Activated CD4-positive, alpha-beta T cell treated with anti-CD3 and anti-CD28 coated beads, Interleukin-2, Interleukin-6, amounts not matched to agents 100 ng/mL and 50 ng/mL, durations not matched to agents 16 hours and 8 hours (primary cell): ENCODE measurements at places on chromosomes 1 and 21.

GRCh38 chr1:167861664-167862381, 52.1 kb downstream of the ADCY10 start:
- DNase-seq, result no peak

DNA sequence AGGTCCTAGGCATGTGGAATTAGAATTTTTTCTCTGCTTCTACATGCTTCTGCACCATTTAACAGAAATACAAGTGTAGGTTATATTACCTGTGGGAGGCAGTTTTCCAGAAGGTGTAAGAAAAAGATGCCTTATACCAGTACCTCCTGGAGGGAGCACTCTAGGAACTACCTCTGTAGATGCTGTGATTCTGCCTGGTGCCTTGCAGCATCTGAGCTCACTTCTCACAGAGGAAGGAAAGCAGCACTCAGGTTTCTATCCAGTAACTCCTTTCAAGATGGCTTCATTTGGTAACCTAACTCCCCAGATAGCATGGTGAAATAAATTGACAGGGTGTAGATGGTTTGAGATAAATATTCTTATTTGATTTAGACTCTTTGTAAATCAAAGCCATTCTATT, 50.3 kb downstream of the GIPC2 start:
- no peak for DNase-seq

DNA sequence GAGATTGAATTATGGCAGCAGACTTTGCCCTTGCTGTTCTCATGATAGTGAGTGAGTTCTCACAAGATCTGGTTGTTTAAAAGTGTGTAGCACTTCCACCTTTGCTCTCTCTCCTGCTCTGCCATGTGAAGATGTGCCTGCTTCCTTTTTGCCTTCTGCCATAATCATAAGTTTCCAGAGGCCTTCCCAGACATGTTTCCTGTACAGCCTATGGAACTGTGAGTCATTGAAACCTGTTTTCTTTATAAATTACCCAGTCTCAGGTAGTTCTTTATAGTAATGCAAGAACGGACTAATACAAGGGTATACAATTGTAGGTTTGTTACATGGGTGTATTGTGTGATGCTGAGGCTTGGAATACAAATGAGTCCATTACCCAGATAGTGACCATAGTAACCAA, 4.2 kb downstream of the SPRR1B start:
- DNase-seq, result no peak

DNA sequence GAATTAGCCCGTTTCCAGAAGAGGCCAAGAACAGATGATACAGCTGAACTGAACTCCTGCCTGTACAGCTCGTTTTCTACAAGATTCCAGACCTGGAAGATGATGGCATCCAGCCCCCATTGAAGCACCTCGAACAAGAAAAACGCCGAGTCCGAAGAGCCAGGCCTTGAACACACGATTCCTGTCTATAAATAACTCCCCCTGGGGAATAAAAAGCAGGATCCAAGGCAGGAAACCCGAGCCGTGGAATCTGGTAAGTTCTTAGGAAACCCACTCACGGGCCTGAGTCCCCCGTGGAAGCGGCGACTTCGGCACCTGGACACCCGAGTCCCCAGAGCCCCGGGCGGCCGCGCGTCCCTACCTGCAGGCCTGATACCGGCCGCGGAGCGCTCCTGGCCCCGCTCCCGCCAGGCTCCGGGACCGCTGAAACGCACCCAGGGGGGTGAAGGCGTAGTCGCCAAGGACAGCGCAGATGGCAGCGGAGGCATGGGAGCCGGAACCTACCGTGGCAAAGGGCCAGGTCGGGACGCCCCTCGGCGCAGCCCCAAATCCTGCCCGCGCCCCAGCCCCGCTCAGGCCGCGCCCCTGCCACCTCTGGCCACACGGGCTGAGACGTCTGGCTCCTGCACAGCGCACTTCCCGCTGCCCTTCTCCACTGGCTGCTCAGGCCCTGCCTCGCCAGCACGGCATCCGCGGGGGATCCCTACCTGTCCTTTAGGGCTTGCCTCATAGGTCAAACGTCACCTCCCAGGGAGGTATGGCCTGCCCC, 14.0 kb upstream of the HLCS start:
- DNase-seq, result no peak

GRCh38 chr1:19465123-19465522, 20.2 kb downstream of the CAPZB start:
- no peak for DNase-seq

- DNase-seq, result no peak
Observed at GRCh38 chr21:27164208-27165177, 197.6 kb upstream of the ADAMTS5 start.

DNA sequence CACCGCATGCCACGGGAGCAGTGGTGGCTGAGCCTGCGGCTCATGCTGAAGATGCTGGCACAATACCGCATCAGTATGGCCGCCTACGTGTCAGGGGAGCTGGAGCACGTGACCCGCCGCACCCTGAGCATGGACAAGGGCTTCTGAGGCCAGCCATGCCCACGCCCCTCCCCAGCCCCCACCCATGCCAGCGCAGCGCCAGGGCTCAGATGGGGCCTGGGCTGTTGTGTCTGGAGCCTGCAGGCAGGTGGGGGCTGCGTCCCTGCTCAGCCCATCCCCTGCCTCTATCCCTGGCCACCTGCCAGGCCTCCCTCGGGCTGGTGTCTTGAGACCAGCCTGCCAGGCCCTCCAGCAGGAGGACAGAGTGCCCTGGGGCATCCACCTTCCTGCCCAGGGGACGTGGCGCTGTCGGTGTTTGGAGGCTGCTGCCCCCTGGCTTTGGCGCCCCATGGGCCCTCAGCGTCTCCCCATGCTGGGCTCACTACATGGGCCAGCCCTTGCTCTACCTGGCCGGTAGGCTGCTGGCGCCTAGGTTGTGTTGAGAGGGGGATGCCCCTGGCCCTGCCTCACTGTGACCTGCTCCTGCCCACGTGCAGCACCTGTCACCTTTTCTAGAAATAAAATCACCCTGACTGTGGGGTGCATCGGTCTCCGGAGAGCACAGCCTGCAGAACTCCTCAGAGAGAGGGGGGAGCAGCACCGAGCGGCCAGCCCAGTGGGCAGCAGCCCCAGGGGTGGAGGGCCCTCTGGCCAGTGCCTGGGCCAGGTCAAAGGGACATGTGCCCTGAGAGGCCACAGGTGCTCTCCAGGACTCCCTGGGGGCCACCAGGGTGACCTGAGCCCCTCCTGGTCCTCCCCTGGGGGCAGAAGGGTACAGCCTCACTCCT, 12.2 kb downstream of the CFAP410 start:
- no peak for DNase-seq

GRCh38 chr1:19057784-19058475, 101.5 kb upstream of the IFFO2 start:
- no peak for DNase-seq

DNA sequence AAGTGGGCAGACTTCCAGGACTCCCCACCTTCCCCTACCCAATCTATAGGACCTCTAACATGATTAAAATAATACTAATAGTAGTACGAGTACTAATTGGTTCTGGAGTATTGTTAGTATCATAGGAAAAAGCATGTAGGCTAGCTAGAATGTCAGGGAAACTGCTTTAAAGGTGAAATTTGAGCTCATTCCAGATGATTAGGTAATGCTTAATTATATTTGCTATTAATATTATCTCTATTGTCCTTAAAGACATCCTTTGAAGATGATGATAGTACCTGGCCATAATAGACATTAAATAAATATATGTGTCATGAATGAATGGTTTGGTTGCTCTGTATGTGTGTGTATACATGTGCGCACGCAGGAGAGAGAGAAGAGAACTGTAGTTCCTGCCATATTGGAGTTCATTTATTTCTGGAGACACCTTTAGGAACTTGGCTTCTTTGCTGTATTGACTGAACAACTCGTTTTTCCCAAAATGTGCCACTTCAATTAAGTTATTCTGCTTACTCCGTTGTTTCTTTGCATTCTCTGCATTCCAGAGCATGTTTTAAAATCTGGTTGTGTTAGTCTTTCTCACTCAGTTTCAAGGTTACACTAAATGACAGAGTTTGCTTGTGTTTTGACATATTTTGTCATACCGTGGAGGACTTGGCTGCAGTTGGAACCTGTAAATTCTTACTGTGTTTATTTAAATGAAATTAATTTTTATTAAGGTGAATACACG, 117.1 kb downstream of the OSBPL9 start:
- no peak for DNase-seq

- no peak for DNase-seq
Observed at GRCh38 chr1:116988908-116989307, 12.7 kb upstream of the CD101 start.

GRCh38 chr1:33836911-33837310, 27.0 kb upstream of the HMGB4 start:
- no peak for DNase-seq

GRCh38 chr1:197149340-197149739, 2.9 kb upstream of the ASPM start:
- no peak for DNase-seq

DNA sequence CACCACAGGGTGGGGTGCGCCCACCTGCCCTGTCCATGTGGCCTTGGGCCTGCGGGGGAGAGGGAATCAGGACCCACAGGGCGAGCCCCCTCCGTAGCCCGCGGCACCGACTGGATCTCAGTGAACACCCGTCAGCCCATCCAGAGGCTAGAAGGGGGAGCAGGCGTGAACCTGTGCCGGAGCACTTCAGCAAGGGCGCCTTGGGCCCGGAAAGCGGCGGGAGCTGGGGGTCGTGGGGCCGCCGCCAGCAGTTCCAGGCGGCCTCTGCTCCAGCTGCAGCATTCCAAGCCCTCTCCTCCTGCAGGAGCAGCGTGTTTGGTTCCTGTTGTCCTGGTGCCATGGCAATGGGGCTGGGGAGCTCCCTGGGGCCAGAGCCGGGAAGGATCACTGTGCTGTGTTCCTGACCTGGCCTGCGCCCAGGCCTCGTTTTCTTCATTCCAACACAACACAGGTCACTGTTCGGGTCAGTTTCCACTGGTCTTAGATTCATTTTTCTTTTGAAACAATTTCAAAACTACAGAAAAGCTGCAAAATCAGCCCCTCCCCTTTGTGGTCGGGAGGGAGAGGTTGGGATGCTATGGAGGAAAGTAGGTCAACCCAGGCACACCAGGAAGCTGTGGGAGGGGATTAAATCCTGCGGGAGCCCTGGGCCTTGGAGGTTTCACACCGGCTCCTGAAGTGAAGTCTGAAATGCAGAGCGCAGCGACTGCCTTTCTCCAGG, 18.8 kb downstream of the SLX9 start:
- no peak for DNase-seq

- no peak for DNase-seq
Observed at GRCh38 chr1:87398641-87399040, 70.0 kb downstream of the LMO4 start.

- DNase-seq, result no peak
Observed at GRCh38 chr1:210527091-210527490, 198.4 kb downstream of the HHAT start.

DNA sequence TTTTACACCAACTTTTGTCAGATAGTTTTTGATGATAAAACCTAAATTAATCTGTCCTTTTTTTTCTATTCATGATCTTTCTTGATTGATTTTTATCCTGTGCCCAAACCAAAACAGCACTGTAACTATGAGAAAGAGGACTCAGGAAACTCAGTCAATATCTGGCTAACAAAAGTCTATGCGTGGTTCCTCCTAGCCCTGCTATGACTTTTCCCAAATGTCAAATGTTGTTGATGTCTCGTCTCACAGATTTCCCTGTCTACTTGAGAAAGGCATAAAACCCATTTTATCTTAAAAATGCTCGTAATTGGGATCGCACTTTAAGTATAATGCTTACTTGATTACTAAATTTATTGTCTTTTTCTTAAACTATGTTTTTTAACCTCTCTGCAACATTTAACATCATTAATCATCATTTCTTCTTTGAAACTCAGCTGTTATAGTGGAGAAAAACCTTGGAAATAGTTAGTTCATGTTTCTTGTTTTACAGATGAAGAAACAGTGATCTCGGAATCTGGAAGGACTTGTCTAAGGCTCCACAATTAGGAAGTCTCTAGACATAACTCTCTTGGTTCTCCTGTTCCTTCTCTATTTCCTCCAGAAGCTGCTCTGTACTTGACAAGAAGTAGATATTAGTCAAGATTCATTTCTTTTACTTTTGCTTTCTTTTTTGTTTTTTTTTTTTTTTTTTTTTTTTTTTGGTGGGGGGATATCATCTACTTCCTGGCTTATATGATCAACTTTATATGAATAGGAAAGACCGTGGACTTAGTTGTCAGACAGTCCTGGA, 26.2 kb upstream of the PTPRC start:
- peak; percentile 39 for DNase-seq

- DNase-seq, result no peak
Observed at GRCh38 chr21:46150073-46150472, 5.3 kb downstream of the FTCD start.

DNA sequence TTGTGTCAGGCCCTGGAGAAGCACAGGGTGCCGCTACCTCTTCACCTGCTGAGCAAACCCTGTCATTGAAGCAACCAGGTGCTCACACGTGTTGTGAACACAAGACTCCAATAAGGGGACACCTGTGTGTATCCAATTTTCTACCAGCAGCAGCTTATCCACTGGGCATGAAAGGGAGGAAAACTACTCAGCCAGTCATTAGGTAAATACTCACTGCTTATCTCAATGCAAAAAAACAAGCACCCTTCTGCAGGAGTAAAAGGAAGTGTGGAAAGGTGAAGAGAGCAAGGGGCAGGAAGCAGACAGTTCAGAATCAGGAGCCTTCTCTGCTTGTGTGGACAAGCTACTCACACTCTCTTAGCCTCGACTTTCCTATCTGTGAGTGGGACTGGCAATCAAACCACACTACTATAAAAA, 148.9 kb downstream of the ETS2 start:
- no peak for DNase-seq

DNA sequence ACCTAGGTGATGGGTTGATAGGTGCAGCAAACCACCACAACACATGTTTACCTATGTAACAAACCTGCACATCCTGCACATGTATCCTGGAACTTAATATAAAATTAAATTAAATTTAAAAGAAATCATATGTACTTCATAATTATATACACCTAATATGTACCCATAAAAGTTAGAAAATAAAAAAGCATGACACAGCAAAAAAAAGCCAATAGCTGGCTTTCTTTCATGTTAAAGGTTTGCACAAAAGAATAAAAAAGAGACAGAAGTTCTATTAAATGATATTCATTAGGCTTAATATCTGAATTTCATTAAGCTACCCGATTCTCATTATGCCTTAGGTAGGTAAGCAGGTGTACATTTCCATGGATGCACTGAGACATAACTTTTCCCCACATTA, 5.2 kb upstream of the PRMT6 start:
- no peak for DNase-seq

GRCh38 chr1:65470766-65471165, 50.3 kb downstream of the LEPR start:
- no peak for DNase-seq

- DNase-seq, result no peak
Observed at GRCh38 chr1:178075333-178075732, 18.6 kb upstream of the RASAL2 start.
